Activated T-helper 9 cell treated with anti-CD3 and anti-CD28 coated beads, Interleukin-2, amount 50 U/mL, for 16 hours (primary cell): ENCODE measurements at places on chromosomes 12 and 14.

GRCh38 chr12:16563504-16563903 lies 42.5 kb downstream of the LMO3 start:
- no peak for DNase-seq

GRCh38 chr12:126855768-126856167 lies 1411.2 kb upstream of the TMEM132C start:
- DNase-seq, result no peak

DNA sequence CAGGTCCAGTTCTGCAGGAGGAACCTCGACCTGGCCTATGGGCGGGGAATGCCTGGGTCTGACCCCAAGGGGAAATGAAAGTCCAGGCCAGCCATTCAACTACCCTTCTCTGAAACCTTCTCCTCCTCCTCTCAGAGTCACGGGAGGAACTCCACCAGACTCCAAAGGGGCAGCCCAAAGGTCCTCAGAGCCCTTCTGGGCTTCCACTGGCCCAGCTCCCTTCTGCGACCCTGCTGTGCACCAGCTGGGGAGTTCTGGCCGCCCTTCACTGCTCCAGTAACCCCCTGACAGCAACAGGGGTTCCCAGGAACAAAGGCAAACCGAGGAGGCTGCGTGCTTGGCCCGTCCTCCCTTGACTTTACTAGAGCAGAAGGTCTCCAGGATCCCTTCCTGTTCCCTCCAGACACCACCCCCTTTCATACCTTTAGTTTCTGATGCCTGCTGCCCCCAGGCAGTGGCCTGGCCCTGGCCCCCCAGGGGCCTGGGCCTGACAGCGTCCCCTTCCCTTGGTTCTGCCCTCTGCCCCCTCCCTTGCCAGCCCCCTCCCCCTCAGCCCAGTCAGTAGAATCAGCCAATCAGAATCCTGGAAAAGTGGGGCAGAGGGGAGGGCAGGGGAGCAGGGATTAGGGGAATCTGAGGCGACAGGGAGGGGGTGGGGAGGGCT lies 850 bp upstream of the ZNF385A start:
- DNase-seq, result no peak

- no peak for DNase-seq
These were observed 69.8 kb downstream of the IFT43 start for GRCh38 chr14:76055330-76055729.

DNA sequence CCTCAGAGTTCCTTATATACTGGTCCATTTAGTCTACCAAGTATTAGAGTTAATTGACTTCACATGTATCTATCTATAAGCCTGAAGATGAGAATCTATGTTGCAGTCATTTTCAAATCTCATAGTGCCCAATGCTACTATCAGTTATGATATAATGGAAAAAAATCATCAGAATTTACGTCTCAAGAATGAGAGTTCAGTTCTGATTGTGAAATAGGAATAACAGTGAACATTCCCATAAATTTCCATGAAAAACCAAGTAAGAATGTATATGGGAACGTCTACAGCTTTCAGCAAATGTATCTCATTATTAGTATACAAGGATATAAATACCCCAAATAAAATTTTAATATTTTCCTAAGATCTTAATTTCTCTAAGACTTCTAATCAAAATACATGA lies 77.2 kb downstream of the PPP1R12A start:
- no peak for DNase-seq

GRCh38 chr12:32533971-32534590 lies 134.7 kb downstream of the FGD4 start:
- DNase-seq, result no peak

- peak; percentile 49 for DNase-seq
These were observed 42.6 kb upstream of the FOXJ2 start for GRCh38 chr12:7989827-7990491.

DNA sequence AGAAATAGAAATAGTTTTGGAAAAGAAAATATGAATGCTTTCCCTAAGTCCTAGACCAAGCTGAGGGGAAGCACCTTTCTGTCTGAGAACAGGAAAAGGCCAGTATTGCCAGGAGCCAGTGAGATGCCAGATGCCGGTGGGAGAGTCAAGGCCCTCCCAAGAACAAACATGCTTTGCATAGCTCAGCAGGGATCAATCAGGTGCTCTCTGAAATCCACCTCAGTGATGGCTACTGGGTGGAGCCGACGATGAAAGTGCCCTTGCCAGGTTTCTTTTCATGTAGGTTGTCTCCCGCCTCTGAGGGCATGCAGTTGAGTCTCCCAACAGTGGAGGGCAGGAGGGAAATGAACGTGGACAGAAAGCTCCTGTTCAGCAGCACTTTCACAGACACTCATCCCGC lies 28.3 kb downstream of the DEGS2 start:
- DNase-seq, result no peak

GRCh38 chr14:50521912-50522341 lies 10.4 kb downstream of the MAP4K5 start:
- DNase-seq, result no peak

GRCh38 chr12:47317175-47317915 lies 237.6 kb upstream of the AMIGO2 start:
- DNase-seq, result no peak

DNA sequence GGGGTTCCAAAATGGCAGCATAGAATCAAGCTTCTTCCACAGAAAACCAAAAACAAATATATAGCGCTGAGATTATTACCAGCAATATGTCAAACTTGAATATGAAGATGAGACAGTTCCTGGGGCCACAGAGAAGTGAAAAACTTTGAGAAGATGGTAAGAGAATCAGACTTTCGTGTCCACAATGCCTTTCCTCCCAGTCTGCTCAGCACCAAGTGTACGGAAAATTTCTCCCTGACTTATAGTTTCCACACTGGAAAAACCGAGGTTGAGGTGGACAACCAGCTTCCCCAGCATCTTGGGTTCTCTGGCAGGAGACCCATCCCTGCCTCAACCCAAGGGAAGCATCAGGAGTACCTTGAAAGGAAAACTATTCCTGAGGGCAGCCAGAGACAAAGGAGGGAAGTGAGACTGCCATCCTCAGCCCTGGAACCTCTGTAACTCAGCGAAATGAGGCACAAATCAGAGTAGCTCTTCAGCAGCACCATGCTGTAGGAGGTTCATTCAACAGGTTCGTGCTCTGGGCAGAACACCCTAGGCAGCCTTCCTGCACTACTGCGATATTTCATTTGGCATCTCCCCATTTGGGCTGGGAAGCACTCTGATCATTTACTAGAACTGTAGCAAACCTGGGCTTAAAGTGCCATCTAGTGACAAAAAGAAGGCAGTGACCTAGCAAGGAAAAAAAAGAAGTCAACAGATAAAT lies 52.4 kb upstream of the CAPRIN2 start:
- no peak for DNase-seq

GRCh38 chr12:69688471-69689427 lies 10.4 kb downstream of the BEST3 start:
- DNase-seq, result peak; percentile 3

DNA sequence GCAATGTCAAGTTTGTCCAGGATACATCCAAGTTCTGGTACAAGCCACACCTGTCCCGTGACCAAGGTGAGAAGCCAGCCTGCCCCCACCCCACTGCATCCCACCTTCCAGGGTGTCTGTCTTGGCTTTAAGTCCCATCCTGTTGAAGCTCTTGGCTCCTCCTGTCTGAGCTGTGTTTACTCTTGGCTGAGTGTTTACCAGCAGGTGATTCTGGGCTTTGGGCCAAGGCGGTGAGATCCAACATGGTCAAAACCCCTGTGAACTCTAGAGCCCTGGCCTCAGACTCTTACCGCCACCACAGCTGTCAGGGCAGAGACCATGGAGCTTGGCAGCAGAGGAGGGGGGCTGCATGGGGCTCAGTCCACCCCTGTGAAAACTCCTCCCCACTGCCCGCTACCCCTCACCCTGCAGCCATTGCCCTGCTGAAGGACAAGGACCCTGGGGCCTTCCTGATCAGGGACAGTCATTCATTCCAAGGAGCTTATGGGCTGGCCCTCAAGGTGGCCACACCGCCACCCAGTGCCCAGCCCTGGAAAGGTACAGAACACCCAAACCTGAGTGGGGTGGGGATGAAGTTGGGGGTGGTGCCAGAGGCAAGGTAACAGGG lies 11.6 kb downstream of the TNS2 start:
- DNase-seq, result no peak

DNA sequence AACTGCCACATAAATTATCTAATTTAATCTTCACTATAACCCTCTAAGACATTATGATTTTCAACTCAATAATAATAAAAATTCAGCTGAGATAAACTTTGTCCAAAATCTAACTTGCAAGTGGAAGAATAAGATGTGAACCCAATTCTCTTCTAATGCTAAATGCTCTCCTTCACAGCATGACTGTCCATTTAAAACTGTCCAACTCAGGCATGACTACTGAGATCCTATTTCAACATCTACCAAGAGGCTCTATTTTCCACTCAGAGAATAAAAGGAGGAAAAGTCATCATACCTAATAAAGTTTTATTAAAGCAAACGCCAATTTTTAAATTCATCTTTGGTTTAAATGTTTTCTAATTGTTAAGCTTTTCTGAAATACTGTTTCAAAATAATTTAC lies 183.6 kb downstream of the MED13L start:
- no peak for DNase-seq

DNA sequence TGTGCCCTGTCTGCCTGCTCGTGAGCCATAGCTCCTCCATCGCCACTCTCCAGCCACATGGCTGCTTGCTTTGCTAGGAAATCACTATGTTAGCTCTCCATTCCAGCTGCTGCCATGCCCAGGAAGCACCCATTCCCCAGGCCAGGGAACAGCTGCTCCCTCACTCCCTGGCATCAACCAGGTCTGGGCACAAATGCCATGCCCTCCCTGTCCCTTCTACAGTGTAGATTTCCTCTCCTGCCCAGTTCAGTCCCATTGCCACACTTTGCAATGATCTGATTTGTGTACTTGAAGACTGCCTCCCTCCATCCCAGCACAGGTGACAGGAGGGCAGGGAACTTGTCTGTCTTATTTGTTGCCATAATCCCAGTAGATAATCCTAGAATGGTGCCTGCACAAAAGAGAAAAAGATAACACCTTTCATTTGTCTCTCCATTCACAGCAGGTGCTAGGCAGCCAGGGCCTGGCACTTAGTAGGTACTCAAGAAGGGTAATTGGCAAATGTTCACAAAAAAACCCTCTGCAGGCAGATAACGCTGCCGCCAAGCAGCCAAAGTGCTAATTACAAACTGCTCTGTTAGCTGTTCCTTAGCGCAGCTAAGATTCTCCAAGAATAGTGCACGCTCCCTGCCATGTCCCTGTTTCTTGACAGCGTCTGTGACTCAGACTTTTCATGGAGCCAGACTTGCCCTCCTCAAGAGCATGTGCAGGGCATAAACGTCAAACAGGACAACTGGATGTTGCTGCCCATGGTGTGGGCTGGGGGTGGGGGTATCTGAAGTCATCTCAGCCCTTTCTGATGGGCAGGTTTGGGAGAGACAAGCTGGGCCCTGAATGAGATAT lies 69.1 kb downstream of the ARL6IP4 start:
- no peak for DNase-seq

GRCh38 chr12:114473717-114474116 lies 67.8 kb upstream of the TBX5 start:
- no peak for DNase-seq

- DNase-seq, result peak; percentile 40
These were observed 6.0 kb downstream of the GAPDH start for GRCh38 chr12:6540181-6540877.

DNA sequence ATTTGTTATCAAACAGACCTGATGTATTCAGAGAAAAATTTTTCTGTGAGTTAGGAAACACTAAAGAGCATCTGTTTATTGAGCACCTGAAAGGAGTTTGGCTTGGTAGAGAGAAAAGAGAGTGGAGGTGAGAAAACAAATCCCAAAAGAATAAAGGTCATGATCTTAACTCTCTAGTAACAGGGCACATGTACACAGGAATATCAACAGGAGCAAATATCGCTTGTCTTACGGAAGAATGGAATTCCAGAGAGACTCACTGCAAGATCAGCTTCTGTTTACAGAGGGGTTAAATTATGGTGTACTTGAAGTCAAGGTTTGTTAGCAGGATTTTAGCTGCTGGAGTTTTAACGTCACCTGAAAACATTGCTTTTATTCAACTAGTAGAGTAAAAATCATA lies 78.8 kb downstream of the SPPL3 start:
- DNase-seq, result no peak

DNA sequence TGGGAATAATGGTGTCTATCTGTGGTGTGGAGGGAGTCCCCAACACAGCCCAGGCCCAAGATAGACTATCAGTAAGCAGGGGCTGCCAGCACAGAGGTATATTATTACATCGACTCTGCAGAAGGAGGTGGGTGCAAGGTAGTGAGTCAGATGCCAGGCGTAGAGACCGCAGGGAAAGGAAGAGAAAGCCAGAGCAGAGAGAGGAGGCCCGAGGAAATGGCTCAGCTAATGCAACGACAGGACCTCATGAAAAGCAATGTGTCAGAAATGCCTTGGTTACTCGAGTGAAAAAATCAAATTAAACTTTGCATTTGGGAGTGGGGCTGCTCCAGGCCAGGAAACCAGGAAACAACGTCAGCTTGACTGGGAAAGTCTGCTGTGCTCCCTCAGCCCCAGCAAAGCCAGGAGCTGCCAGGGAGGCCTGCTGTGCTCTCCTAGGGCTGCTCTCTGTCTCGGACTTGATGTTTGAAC lies 173.2 kb downstream of the SUDS3 start:
- no peak for DNase-seq

GRCh38 chr12:51884676-51885229 lies 3.1 kb upstream of the ANKRD33 start:
- no peak for DNase-seq

- DNase-seq, result no peak
These were observed 1022.9 kb downstream of the SLC6A15 start for GRCh38 chr12:83889745-83890144.

DNA sequence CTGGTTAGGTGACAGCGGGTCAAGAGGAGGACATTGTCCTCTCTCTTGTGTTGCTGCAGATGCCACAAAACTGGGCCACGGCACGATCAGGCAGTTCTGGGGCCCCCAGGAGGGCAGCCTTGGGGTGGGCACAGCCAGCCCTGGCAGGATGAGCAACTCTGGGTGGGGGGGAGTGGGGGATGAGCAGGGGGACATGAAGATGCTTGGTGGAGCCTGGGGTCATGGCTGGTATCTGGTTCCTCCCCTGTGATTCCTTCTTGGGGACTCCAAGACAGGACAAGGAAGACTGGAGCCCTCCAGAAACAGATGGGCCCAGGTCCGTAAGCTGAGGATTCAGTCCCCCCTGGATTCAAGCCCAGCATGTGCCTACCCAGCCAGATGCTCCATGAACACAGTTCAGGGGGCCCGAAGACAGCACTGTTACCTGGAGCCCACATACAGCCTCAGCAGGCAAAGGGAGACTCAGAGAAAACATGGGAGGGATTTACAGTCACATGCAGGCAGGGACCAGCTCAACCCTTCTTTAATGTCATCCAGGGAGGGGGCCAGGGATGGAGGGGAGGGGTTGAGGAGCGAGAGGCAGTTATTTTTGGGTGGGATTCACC lies 10.4 kb downstream of the SERPINA1 start:
- DNase-seq, result no peak

- no peak for DNase-seq
These were observed 18.3 kb upstream of the TXNRD1 start for GRCh38 chr12:104197264-104197663.

DNA sequence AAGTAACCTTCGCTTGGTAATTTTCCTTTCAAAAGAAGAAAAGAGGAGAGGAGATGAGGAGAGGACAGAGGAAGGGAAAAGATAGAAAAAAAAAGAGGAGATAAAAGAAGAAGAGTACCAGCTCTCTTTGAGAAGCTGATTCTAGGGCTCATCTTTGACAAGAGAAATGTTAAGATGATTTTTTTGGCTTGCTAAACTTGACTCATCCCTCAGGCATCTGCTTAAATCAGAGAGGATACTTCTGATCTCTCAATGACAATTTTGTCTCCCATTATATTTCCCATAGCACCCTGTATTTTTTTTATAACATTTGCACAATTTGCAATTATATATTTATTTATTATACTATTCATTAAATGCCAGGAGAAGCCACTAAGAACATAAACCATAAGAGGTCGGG lies 17.1 kb downstream of the SYT1 start:
- no peak for DNase-seq

- no peak for DNase-seq
These were observed 22.4 kb downstream of the NFYB start for GRCh38 chr12:104115587-104115975.
